ENCODE measurements at places on chromosomes 5 and 9.

- no peak for DNase-seq
Measured at GRCh38 chr9:37392272-37392671, 30.2 kb upstream of the GRHPR start.

DNA sequence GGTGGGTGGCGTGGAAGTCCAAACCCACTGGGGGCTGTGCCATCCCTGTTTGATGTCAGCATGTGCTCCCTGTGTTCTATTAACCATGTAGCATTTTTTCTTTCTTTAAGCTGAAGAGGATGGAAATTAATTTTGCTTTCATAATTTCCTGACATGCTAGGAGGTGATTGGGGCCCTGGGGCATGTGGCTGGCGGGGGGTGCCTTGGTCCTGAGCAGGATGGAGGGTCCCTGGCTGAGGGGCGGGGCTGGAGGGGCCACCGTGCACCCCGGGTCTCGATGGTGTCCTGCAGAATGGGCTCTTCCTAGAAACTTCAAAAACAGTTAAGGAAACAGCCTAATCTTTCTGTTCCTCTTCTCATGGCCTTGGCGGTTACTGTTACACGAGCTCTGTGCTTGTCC is 69.3 kb upstream of the IRX4 start:
- DNase-seq: no peak

DNA sequence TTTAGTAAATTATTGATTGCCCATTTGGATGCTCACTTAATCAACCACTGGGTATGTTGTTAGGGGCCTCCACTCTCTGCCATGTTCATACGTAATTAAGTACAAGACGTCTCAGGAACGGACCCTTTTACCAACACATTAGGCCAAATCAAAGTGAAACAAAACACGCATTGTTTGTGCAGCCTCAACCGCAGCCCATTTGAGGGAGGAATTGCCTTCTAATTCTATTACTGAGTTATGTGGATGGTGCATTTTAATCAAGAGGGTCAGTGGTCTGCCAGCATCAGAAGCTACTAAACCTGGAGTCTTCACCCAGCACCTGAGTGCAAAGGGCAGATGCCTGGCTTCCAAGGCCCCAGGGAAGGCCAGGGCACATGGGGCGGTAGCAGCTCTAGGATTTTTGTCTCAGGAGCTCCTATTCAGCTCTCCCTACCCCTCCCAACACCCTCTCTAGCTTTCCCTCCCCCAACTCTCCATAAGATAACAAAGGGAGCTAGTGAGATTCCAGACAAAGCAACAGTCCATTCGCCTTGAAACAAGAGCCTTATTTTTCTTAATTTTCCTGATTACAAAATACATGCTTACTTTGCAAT is 7.9 kb upstream of the MED27 start:
- DNase-seq: no peak

GRCh38 chr9:93686880-93687236 is 110.5 kb downstream of the PHF2 start:
- no peak for DNase-seq

GRCh38 chr9:78015241-78015640 is 16.4 kb downstream of the GNAQ start:
- no peak for DNase-seq

DNA sequence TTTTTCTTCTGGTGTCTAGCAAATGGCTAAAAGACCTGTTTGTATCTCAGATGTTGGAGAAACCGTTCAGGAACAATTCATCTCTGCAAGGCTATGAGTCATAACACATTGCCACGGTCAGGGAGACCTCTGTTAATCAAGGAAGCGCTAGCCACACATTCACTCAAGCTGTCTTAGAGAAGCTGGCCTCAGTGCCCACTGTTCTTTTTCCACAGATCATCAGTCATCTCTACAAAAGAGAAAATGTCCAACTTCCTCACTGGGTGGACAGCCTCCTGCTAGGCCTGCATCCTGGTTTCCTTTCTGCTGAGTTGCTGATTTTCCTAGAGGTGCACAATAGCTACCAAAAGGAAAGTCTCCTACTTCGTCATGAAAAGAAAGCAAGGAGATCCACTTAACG is 360.5 kb downstream of the BNC2 start:
- no peak for DNase-seq

- no peak for DNase-seq
Measured at GRCh38 chr5:157359356-157360055, 93.6 kb downstream of the CYFIP2 start.

Data from CD8-positive, alpha-beta T cell (primary cell).